ENCODE measurements at places on chromosomes 2 and 18.

DNA sequence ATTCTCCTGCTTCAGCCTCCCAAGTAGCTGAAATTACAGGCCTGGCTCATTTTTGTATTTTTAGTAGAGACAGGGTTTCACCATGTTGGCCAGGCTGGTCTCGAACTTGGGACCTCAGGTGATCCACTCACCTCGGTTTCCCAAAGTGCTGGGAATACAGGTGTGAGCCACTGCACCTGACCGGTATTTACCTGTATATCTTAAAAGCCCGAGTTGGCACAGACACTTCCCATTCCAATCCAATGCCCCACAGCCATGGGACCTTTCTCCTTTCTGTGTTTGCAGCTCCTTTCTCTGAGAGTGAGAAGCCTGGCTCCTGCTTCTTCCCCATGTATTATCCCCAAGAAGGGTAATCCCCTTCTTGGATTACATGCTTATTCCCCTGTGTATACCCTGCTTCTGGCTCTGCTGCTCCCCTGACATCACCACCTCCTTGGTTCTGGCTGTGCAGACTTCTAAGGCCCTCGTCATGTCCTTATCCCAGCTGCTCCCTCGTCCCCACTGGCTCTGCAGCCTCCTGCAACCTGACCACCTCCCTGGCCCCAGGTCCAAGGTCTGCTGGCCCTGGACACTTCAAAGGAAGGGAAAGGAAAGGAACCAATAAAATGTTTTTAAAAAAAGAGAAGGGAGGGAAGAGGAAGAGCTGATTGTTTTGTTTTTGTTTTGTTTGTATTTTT is 52.8 kb downstream of the INPP5D start:
- DNase-seq = no peak

DNA sequence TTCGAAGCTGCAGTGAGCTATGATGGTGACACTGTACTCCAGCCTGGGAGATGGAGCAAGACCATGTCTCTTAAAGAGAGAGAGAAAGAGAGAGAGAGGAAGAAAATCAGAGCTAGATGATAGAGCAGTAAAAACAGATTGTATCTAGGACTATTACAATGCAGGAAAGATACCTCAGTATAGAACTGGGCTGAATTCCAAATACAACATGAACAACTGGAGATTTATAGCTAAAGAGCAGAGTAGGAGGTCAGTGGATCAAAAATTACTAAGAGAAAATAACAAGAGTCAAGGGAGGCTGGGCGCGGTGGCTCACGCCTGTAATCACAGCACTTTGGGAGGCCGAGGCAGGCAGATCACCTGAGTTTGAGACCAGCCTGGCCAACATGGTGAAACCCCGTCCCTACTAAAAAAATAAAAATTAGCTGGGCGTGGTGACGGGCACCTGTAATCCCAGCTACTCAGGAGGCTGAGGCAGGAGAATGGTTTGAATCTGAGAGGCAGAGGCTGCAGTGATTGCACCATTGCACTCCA is 100.7 kb upstream of the MSH6 start:
- DNase-seq = no peak

DNA sequence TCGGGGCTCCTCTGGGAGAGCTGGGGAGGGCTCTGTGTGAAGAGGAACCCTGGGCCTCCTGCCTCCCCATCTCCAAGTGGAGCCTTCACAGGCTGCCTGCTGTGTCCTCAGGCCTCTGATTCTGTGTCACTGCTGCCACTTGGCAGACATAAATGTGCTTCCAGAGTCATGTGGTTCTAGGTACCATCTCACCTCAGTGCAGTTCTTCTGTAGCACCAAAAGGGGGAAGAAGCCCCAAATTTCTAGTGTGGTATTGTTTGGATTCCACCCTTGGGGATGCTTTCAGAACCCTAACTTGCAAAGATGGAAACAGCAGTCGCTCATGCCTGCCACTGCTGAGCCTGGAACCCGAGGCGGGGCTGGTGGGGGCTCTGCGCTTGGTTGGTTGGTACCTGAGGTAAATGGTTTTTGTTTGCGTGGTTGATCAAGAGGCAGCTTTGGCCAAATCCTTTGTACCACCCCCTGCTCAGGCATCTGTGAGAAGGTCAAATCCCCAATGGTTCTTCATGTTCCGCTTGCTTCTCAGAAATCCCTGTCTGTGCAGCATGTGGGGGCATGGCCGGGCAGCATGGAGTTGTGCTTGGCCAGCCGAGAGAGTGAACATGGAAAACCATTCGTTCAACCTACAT is 27.5 kb downstream of the COA5 start:
- no peak for DNase-seq

- no peak for DNase-seq
Observed at GRCh38 chr2:128313091-128313836, 5.4 kb downstream of the HS6ST1 start.

- no peak for DNase-seq
Observed at GRCh38 chr2:8609357-8609811, 72.5 kb upstream of the ID2 start.

- DNase-seq = no peak
Observed at GRCh38 chr2:43985359-43985758, 10.4 kb downstream of the LRPPRC start.

DNA sequence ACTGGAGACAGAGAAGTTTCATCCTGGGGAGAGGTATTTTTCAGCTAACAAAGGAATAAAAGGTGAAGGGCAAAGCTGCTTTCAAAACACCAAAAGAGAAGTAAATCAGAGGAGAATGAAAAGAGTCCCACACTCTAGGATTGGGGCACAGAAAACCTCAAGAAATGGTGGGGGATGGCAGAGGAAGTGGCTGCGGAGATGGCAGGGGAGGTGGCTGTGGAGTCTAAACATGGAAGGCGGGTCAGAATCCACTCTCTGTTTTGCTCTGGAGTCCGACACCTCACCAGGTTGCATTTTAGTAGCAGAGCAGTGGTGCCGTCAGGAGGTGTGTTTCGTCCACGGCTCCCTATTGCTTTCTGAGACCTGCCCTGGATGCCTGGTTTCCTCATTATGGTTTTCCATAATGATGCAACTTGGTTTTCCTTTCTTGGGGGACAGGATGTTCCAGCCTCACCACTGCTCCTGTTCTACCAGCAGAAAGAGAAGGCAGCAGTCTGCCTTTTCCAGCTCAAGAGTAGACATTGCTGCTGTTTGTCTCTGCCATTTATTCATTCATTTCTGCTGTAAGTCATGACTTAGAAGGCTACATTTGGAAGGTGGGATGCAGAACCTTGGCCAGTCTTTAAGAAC is 188.7 kb downstream of the ANKRD44 start:
- no peak for DNase-seq

DNA sequence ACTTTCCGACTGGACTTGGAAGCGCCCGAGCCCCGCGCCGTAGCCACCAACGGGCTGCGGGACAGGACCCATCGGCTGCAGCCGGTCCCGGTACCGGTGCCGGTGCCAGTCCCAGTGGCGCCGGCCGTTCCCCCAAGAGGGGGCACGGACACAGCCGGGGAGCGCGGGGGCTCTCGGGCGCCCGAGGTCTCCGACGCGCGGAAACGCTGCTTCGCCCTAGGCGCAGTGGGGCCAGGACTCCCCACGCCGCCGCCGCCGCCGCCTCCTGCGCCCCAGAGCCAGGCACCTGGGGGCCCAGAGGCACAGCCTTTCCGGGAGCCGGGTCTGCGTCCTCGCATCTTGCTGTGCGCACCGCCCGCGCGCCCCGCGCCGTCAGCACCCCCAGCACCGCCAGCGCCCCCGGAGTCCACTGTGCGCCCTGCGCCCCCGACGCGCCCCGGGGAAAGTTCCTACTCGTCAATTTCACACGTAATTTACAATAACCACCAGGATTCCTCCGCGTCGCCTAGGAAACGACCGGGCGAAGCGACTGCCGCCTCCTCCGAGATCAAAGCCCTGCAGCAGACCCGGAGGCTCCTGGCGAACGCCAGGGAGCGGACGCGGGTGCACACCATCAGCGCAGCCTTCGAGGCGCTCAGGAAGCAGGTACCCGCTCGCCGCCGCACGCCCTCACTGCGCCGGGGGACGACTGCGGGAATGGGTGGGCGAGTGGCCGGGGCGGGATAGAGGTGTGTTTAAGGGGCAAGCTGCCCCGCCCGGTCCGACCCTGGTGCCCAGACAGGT is 713 bp downstream of the ATOH8 start:
- DNase-seq = no peak

DNA sequence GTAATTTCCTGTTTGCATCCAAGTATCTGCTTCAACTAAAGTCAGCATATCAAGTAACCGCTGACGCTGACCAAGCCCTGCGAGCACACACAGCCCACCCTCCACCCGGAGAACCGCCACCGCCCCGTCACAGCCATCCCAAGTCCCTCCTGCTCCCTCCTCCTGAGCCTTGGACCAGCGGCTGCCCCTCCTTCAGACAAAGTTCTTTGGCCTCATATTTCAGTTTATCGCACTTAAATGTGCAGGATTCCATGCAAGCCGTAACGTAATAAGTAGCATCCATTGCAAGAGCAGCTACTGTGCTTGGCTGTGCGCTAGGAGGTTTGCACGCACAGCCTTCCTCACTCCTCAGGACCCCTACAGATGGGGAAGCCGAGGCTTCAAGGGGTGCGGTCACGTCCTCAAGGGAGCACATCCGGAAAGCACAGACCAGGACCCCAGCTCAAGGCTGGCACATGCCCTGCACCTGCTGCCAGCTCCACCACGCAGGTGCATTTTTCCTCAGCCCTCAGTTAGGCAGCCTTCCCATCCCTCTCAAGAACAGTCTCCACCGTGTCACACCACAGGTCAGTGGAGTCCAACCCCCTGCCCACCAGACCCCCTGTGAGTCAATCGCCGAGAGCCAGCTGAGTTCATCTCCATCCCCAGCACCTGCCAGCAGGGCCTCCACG is 17.1 kb downstream of the PXDN start:
- no peak for DNase-seq

DNA sequence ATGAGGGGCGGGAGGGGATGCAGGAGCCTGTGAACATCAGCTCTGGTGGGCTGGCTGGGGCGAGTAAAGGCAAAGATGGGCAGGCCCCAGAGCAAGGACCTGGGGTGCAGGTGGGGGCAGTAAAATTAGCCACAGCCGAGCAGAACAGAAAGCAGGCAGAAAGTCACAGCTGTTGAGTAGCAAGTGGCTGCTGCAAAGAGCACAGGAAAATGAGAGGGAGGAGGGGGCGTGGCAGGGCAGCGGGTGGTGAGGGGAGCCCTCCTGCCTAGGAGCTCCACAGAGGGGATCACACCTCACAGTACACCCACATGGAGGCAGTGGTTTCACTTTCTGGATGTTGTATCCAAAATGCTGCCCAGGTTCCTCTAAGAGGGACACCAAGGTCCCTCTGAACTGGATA is 79.6 kb downstream of the LBH start:
- no peak for DNase-seq

GRCh38 chr2:230932556-230933511 is 7.8 kb upstream of the GPR55 start:
- DNase-seq = no peak

- no peak for DNase-seq
Observed at GRCh38 chr2:97816411-97816810, 103.0 kb downstream of the ZAP70 start.

DNA sequence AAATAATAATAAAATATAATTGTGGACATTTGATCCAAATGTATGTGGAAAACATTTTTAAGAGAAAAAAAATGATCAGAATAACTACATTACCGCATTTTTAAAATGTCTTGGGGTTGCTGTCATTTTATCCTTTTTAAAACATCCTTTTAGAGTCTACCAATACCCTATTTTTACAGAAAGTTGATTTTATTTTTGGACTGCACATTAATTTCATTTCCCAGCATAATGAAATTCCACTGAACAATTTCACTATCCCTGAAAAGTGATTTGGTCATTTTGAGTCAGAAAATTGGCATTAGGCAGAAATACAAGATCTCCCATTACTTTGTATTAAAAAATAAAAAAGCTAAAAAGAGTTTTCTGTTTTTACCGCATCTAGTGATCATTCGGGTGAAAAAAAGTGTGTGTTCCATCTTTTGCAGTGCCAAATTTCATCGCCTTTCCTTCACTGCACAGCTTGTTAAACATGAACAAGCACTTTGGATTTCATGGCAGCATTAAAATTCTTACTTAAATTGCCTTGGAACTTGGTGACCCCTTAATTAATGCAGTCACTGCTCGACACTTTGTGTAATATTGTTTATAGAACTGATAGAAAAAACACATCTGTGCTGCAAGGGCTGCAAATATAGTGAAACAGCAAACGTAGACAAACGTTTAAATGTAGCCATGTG is 611.7 kb downstream of the TSN start:
- no peak for DNase-seq

DNA sequence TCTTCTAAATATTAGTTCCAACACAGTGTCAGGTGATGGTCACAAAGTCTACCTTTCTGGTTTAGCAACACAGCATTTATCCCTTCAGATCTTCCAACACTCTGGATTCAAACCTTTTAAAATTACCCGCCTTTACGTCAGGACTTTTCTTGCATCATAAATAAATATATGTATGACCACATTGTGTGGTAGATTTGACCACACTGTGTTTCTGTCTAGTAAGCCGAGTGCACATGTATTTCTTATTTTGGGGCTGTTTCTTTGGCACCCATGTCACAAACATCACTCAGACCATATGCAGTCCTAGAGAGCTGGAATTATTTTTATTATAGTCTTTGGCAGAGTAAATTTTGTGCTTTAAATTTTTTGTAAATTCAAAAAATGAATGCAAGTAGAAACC is 172.1 kb downstream of the ANKRD44 start:
- no peak for DNase-seq

DNA sequence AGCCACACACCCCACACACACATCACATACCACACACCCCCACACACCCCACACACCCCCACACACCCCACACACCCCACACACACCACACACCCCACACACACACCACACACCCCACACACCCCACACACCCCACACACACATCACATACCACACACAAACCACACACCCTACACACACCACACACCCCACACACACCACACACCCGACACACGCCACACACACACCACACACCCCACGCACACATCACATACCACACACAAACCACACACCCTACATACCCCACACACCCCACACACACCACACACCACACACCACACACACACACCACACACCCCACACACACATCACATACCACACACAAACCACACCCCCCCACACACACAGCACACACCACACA is 22.4 kb downstream of the TWIST2 start:
- no peak for DNase-seq

- no peak for DNase-seq
Observed at GRCh38 chr2:42929546-42930024, 137.2 kb upstream of the HAAO start.

- no peak for DNase-seq
Observed at GRCh38 chr18:63155910-63156773, 163.4 kb downstream of the BCL2 start.

DNA sequence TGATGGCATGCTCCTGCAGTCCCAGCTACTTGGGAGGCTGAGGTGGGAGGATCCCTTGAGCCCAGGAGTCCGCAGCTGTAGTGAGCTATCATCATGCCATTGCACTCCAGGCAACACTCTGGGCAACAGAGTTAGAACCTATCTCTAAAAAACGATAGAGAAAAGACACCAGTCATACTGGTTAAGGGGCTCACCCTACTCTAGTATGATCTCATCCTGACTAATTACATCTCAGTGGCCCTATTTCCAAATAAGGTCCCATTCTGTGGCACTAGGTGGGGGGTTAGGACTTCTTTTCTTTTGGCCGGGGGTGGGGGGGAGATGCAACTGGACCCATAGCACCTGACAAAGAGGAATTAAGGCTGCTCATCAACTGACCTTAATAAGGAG is 163.2 kb upstream of the NCK2 start:
- DNase-seq = no peak

Data from stimulated activated CD4-positive, alpha-beta T cell treated with anti-CD3 and anti-CD28 coated beads, TNF-alpha, amount 100 ng/mL, for 4 hours (primary cell).